ENCODE measurements at places on chromosomes 5 and 9. TPM values are rescaled to one million over a fixed set of nuclear protein-coding genes. Genes with fewer than 3 reads are reported as not detected.

The DIRAS2 gene
- polyA plus RNA-seq: 0.05 TPM

The THG1L gene
- polyA plus RNA-seq: 16.7 TPM

DNA sequence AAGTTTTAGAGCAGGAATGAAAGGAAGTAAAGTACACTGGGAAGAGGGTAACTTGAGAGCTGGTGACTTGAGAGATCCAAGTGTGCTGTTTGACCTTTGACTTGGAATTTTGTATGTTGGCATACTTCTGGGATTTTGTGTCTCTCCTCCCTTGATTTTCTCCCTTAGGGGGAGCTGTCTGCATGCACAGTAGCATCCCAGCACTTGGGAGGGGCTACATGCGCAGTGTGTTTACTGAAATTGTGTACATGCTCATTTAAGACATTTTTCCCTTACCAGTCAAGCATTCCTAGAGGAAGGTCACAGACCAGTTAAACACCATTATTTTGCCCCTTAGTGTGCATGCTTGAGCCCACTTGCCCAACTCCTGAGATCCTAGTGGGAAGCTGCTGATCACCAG, 120.1 kb downstream of the ZNF622 start:
- no peak for DNase-seq

GRCh38 chr5:61965069-61965468, 340.9 kb upstream of the KIF2A start:
- DNase-seq: no peak

GRCh38 chr9:85137696-85138095, 468.2 kb downstream of the NTRK2 start:
- DNase-seq: no peak

- DNase-seq: no peak
Observed at GRCh38 chr5:157283434-157283833, 17.5 kb downstream of the CYFIP2 start.

The MED22 gene
- polyA plus RNA-seq: 42.7 TPM

The CDH10 gene
- polyA plus RNA-seq: 0.06 TPM

DNA sequence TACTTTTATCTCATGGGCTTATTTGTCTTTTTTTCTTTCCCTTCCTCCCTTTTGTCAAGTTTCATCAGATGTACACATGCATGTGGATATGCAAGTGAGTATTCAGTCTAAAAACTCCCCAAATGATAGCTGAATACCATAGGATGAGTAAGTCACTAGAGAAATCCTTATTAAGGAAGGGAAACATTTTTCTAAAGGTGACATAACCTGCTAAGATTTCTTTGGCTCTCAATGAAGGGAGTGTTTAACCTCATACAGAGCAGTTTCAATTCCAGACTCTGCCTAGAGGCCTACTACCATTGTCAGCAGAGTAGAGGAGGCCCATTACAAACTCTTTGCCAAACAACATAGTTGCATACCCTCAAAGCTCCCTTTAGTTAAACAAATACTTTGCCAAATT, 192.4 kb downstream of the ARHGEF28 start:
- DNase-seq: no peak

The AK8 gene
- 1.1 TPM for polyA plus RNA-seq

DNA sequence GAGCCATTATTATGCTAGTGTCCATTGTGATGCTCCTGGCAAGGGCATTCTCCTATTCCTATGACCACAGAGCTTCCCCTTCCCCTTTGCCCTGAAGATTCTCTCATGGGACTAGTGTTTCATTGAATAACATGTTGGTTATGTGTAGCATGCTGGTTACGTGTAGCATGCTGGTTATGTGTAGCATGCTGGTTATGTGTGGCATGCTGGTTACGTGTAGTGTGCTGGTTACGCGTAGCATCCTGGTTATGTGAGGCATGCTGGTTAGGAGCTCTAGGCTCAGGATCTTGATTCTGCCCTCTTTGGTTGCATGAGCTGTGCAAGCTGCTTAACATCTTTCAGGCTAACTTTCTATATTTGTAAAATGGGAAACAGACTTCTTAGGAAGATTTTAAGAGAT, 46.5 kb upstream of the GPR151 start:
- DNase-seq: no peak

The GLRA1 gene
- not detected for polyA plus RNA-seq

GRCh38 chr9:88721025-88721424, 186.0 kb downstream of the NXNL2 start:
- no peak for DNase-seq

GRCh38 chr5:41787265-41787664, 83.0 kb downstream of the OXCT1 start:
- no peak for DNase-seq

DNA sequence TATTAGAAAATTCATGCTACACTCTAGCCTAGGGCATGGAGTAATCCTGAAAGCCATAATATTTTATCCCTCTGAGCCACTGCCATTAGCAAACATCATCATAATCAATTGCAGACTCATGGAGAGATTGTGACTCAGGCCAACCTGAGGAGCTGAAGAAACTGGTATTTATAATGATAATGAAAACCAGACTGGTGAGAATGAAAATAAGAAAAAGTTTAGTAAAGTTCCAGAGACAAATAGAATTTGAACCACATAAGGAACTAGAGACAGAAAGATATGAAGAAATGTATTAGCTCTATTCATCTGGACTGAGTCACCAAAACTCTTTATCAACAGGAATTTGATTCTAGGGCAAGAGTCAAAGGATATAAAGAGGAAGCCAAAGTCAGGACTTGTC, 158.7 kb downstream of the DRD1 start:
- DNase-seq: no peak

DNA sequence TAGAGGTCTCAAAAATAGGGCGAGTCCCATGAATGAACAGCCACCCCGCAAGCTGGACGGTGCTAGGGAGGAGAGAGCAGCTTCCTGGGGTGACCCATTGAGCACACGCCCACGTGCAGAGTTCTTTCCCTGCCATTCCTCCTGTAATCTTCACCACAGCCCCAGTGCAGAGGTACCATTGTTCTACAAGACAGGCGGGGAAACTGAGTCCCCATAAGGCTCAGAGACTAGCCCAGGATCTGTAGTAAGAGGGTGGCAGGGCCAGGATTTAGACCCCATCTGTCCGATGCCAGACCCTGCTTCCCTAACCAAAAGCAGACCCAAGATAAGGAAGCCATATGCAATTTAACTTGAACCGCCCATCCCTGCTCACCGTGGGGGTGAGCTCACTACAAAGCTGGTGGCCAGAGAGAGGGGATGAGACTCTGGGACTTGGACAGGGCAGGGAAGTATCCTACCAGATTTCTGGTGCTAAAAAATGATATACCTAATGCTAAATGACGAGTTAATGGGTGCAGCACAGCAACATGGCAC, 36.7 kb upstream of the ORM1 start:
- DNase-seq: no peak

DNA sequence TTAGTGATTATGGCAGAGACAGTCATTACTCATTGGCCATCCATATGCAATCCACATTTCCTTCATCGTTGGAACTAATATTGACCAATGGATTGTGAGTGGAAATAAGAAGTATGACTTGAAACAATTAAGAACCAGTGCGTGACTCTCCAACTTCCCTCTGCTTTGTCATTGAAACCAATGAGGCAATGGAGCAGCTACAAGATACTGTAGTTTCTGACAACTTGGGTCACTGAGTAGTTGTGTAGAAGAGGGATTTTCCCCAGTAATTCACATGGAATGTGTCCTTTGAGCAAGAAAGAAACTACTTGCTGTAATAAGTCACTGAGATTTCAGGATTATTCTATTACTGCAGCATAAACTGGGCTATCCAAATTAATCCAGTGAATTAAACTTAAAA, 785.3 kb upstream of the RIOK2 start:
- no peak for DNase-seq

The BTNL3 gene
- 0.04 TPM for polyA plus RNA-seq

The EQTN gene
- 0.13 TPM for polyA plus RNA-seq

GRCh38 chr5:56305001-56305950, 72.1 kb upstream of the ANKRD55 start:
- no peak for DNase-seq

- no peak for DNase-seq
Observed at GRCh38 chr5:73865315-73865714, 239.3 kb downstream of the ARHGEF28 start.

GRCh38 chr9:114017741-114018715, 60.1 kb downstream of the AMBP start:
- no peak for DNase-seq

The CRAT gene
- 70.7 TPM for polyA plus RNA-seq

GRCh38 chr5:78640662-78641474, 7.7 kb downstream of the LHFPL2 start:
- no peak for DNase-seq

DNA sequence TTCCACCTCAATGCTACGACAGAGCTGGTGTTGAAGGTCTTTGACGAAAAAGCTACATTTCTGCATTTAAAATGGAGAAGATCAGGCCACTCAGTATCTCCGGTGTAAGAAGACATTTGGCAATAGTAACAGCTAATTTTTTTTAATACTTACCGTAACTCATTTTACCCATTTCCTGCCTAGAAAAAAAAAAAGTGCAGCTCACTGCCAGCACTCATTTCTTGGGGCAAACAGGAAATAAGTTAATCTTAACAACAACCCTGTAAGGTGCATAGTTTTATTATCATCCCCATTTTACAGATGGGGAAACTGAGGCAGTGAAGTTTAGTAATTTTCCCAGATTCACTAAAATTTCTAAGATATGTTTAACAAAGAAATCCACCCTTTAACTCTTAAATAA, 27.4 kb upstream of the KCNMB1 start:
- DNase-seq: no peak

All from urinary bladder (tissue), 4 donors.